ENCODE measurements at places on chromosomes 5 and 9. TPM values are rescaled to one million over a fixed set of nuclear protein-coding genes. Genes with fewer than 3 reads are reported as not detected.

The AIF1L gene
- 0.16 TPM for total RNA-seq

The LHX3 gene
- total RNA-seq, result not detected

The PDZD2 gene
- total RNA-seq, result 0.81 TPM

The MGAT1 gene
- total RNA-seq, result 163 TPM

The ARSI gene
- 12.0 TPM for total RNA-seq

The FOXD4L5 gene
- 0.16 TPM for total RNA-seq

Data from hair follicle dermal papilla cell (primary cell).